Activated naive CD4-positive, alpha-beta T cell treated with Interleukin-2 at 50 U/mL for 16 hours (primary cell): ENCODE measurements at places on chromosomes 1 and 21.
A peak's percentile ranks its signal among the peaks of the same experiment; 100 is the strongest.

DNA sequence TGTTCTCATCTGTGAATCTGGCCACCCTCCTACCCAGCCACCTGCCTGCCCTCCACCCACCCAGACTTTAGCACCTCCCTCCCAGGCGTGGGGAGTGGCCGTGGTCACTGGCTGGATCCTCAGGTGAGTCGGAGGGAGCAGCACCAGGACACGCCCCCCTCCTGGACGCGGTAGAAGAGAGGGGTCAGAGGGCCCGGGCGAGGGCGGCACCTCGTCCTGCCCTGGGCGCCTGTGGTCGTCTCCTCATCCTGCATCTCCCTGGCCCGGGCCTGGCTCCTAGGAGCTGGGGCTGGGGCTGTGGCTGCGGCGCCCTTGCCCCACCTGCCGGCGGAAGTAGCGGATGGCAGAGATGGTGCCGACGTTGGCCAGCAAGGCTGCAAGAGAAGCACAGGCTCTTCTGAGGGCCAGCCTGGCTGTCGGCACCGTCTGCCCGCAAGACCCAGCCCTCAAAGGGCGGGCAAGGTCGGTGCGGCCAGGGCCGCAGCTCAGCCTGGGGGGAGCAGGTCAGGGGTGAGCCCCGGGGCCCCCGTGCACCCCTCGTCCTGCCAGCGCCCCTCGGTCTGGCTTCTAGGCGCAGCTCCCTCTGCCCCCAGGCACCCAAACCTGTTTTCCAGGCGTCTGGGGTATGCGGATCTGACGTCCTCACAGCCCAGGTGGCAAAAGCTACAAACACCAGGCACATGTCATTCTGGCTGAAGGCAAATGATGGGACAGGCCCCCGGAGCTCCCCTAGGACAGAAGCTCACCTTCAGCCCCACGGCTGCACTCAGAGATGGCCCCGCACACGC is 5.8 kb downstream of the PERM1 start:
- DNase-seq, result peak; percentile 56

DNA sequence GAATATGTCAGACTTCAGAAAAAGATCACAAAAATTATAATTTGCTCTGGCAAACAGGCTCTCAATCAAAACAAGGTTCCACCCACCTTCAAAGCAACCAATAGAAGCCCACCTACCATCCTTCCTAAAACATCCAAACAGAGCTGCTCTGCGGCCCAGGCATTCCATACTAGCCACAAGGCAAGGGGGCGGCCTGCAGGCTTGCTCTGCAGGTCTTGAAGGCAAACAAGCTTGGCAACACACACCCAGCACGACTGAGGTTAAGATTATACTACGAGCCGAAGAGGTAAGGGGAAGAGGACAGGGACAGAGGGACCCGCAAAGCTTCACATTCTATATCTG is 207.3 kb downstream of the SLC45A1 start:
- no peak for DNase-seq

- no peak for DNase-seq
Measured at GRCh38 chr21:39601187-39601928, 11.4 kb upstream of the B3GALT5 start.

DNA sequence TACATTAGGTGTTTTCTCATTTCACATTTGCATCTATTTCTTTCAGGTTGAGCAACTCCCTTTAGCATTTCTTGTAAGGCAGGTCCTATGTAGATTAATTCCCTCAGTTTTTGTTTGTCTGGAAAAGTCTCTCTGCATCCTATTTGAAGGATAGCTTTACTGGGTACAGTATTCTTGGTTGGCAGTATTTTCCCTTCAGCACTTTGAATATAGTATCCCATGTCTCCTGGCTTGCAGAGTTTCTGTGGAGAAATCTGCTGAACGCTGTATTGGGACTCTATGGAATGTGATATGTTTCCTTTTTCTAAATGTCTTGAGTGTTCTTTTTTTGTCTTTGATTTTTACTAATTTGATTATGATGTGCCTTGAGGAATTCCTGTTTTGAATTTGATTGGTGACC is 28.9 kb upstream of the FAM163A start:
- no peak for DNase-seq

GRCh38 chr1:28199328-28200233 is 23.1 kb upstream of the PTAFR start:
- peak; percentile 64 for DNase-seq

DNA sequence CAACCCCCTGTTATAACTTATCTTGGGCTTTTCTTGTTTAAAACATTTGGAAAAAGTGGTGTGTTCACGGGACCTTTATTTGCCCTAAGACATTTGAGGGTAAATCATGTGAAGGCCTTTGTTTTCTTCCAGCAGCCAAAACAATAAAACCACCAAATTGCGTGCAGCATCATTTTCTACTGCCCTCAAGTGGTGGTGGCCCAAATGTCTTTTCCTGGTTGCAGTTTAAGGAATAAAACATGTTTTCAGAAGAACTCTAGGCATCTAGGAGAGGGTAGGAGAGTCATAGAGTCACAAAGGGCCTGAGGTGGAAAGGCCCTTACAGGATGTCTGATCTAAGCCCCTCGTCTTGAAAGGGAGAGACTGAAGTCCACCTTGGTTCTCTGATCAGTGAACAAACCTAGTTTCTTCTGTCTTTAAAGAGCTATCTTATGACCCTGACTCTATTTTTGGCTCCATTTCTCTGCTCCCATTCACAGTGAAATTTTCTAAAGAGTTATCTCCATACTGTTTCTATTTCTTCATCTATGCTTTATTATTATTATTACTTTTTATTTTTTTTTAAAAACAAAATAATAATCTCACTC is 16.0 kb upstream of the EPS15 start:
- DNase-seq, result peak; percentile 42

DNA sequence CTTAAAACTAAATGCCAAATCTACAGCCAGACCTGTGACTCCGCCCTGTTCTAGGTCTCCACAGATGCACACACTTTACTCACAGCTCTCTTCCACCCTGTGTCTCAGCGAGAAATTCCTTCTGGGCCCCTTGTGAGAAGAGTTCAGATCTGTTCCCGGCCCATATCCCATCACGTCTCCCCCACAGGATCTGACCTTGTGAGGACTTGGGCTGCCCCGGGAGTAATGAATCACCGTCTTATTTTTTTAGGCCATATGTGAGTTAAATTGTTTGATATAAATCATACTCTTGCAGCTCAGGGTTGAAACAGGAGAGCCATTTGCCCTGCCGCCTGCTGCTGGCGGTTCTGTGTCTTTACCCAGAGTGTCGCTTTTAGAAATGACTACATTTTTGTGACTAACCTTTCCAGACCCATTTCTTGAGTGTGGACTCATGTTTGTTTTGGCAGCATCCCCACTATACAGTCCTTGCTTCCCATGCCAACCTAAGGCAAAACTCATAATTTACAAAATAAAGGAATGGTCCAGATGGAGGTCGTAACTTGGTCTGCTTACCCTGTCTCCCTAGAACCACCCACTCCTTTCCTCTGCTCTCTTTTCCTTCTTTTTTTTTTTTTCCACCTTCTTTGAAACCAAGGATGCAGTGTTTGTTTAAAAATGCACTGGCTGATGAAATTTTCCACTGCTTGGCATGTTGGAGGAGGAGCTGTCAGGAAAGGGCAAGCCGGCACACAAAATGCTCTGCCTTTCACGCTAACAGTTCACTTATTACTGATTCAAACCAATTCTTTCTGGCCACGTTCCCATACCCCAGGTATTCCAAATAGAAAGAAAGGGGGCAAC is 98.0 kb upstream of the C1orf105 start:
- DNase-seq, result no peak

- no peak for DNase-seq
Measured at GRCh38 chr1:41003127-41003639, 18.3 kb downstream of the SLFNL1 start.

GRCh38 chr1:27284425-27285273 is 37.3 kb upstream of the TMEM222 start:
- peak; percentile 85 for DNase-seq

GRCh38 chr1:8980656-8981055 is 35.0 kb downstream of the CA6 start:
- DNase-seq, result no peak

- DNase-seq, result no peak
Measured at GRCh38 chr1:18417316-18418269, 63.1 kb upstream of the KLHDC7A start.

GRCh38 chr1:220012259-220012658 is 34.0 kb downstream of the EPRS1 start:
- DNase-seq, result no peak

- DNase-seq, result no peak
Measured at GRCh38 chr1:242147096-242147976, 148.4 kb upstream of the MAP1LC3C start.

DNA sequence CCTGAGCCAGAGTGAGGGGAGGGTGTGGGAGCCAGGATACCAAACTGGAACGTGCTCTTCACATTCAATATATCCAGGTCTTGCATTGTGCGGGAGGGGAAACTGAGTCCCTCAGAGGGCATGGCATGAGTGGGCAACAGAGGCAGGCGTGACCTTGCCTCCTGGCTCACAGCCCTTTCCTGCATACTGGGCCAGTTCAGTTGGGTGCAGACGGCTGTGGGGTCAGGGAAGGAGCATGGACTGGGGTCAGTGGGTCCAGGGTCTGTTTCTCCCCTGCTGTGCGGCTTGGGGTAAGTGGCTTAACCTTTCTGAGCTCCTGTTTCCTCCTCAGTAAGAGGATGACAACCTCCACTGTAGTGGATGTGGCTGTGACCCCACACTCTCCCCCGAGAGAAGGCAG is 16.6 kb downstream of the SERINC2 start:
- DNase-seq, result no peak

DNA sequence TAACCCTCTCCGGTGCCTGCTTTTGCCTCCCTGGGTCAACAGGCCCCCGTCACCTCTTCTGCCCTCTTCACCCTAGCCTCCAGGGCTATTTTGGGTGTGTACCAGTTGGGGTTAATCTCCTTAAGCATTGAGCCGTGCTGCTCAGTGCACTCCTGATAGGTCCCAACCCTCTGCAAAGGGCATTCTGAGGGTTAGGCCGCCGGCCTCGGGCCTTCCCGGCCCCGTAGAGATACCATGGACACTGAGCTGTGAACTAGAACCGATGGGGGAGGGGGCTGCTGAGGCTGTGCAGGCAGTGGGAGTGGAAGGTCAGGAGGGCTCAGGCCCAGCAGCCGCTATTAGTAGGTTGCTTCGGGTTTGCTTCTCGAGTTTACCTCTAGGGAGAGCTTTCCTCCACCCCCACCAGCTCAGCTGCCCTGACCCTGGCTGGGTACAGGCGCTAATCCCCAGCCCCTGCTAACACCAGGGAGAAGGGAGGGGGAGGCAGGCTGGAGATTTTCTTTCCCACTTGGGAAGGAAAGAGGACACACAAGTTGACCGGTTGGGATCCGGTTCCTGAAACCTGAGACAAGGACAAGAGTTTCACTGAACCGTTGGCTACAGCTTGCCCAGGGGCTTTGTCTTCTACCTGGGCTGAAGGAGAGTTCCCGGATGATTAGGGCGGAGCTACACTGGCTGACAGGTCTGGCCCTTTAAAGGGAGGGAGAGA is 4.8 kb downstream of the LMOD1 start:
- DNase-seq, result no peak

- no peak for DNase-seq
Measured at GRCh38 chr1:211174375-211174774, 40.4 kb upstream of the KCNH1 start.

- no peak for DNase-seq
Measured at GRCh38 chr1:167638064-167638463, 8.0 kb downstream of the RCSD1 start.

DNA sequence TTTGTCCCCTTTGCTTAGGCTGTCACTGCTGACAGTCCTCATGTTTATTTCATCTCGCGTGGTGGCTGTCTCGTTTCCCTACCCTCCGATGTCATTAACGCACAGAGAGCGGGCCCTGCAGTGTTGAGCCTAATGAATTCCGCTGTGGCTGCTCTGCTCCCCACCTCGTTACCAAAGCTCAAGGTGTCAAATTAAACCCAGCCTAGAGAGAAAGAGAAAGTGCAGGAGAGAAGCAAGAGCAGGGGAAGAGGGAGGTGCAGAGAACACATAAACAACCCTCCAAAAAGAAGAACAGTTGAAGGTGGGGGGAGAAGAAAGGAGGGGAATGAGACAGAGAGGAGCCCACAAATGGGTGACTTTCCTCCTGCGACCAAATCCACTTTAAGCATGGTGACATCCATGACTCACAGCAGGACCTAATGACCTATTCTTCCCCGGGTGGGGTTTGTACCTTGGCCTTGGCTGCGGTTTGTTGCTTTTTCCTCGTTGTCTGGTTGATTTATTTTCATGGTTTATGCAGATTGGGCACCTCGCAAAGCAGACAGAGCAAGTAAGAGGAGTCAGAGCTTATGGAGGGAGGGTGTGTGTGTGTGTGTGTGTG is 92.5 kb downstream of the PBX1 start:
- no peak for DNase-seq

- no peak for DNase-seq
Measured at GRCh38 chr1:20903437-20903836, 116.3 kb upstream of the HP1BP3 start.

GRCh38 chr1:5921129-5921528 is 71.1 kb downstream of the NPHP4 start:
- no peak for DNase-seq

DNA sequence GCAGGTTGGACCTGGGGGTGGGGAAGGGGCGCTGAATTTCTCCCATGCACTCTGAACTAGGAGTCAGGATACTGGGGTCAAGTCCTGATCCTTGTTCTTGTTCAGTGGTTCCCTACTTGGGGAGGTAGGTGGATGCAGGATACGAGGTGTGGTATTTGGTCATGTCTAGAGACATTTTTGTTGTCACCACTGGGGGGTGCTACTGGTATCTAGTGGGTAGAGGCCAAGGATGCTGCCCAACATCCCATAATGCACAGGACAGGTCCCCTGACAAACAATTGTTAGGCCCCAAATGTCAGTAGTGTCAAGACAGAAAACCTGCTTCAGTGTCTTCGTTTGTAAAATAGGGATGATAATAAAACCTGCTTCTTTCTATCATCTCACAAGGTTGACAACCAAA is 259.0 kb upstream of the FOXD3 start:
- DNase-seq, result no peak

GRCh38 chr1:200367841-200368534 is 41.8 kb downstream of the ZNF281 start:
- DNase-seq, result no peak
